ENCODE measurements at places on chromosomes 7 and 10.

GRCh38 chr10:118508863-118509262 lies 86.6 kb downstream of the PRLHR start:
- DNase-seq, result no peak

GRCh38 chr7:106871793-106872571 lies 6.9 kb downstream of the PIK3CG start:
- no peak for DNase-seq

DNA sequence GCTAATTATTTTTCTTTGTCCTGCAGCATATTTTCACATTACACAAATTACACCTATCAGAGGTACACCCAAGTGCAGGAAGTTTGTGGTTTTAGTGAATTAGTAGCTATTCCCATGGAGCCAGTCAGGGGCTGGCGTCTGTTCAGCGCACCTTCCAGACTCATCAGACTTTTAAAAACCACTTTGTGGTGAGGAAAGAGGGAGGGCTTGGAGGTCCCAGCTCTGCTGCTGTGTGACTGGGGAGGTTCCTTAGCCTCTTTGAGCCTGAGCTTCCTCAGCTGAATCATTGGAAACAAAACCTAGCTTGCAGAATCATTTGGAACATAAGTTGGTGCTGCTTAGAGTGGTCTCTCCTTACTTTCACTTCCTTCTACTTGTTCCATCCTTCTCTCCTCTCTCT lies 175.4 kb downstream of the SORCS3 start:
- no peak for DNase-seq

GRCh38 chr7:127380479-127380878 lies 12.0 kb downstream of the ZNF800 start:
- DNase-seq, result no peak

GRCh38 chr7:44284216-44284615 lies 41.2 kb downstream of the CAMK2B start:
- no peak for DNase-seq

DNA sequence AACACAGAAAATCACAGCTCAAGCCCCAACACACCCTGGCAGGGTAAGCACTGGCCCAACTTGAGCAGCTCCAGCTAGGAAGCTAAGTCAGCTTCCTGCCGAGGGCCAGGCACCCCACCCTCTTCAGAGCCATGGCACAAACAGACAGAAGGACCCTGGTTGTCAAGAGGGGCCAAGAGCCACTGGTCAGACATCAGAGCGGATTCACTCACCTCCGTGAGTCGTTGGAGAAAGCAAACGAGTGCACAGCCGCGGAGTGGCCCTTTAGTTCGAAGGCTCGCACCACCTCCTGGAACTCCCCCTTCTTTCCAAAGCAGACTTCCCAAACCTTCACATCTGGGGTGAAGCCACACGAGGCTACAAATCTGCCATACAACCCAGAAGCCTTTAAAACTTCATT lies 7.4 kb downstream of the TBL2 start:
- no peak for DNase-seq

DNA sequence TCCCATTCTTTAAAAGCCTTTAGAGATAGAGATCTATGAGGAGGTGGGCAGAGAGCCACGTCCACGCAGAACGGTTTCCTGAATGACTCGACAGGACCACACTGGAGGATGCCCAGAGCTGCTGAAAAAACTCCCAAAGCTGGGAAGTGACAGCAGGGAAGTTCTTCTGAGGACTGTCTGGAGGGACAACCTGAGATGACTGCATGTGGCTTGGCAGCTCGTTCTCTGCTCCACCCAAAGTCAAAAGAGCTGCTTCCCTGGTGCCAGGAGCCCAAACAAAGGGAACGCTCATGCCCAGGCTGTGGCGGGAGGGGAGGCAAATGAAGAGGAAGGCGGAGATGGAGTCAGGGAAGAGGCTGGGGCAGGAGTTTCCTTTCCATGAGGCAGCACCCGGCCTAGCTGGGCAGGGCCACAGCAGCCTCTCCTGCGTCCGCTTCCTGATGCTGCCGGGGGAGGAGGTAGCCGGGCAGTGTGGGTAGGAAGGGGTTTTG lies 95.4 kb downstream of the CCDC3 start:
- no peak for DNase-seq

- no peak for DNase-seq
Measured at GRCh38 chr10:99619090-99619800, 994 bp downstream of the SLC25A28 start.

DNA sequence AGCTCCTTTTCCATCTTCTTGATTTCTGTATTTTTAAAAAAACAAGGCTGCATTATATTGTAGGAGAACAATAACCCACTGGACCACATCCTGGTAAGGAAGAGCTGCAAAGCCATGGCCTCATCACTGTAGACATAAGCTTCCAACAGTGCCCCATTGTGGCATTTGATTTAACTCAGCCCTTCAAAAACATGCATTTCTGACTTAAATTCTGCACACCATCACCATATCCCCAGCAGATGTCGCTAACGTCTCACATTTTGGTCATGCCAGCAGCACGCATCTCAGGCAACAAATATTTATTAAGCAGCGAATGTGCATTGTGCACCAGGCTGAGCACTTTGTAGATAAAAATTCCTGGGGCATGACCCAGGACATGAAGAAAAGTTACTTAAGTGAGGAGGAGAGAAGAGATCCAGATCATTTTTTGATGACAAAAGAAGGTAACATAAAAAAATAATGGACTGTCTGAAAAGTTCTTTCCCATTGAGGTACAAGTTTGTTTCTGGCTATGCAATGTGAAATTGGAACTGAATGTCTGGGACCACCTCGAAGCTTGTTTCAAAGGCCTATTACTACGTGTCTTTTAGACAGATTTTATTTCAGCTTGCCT lies 164.6 kb upstream of the CDCA7L start:
- peak; percentile 18 for DNase-seq

DNA sequence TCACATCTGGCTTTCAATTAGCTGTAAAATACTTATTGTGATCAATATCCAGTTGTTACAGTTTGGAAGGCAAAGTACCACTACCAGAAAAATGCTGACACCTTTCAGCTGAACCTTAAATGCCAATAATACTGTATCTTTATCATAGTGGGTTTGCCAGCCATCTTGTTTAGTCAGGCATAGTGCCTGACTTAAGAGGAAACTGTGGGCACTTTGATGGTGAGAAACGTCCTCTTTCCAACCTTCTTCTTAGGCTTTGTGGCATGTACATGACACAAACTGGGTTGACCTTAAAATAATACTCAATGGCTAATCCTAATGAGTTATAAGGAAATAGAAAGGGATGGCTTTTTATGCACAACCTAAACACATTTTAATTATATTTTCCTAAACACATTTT lies 52.3 kb upstream of the PRR15 start:
- DNase-seq, result no peak

- no peak for DNase-seq
Measured at GRCh38 chr10:69295027-69295636, 16.8 kb downstream of the HK1 start.

GRCh38 chr10:119006451-119007210 lies 22.9 kb upstream of the NANOS1 start:
- no peak for DNase-seq

- DNase-seq, result no peak
Measured at GRCh38 chr10:22856444-22857074, 71.3 kb upstream of the ARMC3 start.

- DNase-seq, result no peak
Measured at GRCh38 chr10:88315755-88316154, 267.4 kb downstream of the RNLS start.

- DNase-seq, result no peak
Measured at GRCh38 chr7:127715901-127716300, 63.9 kb downstream of the SND1 start.

- no peak for DNase-seq
Measured at GRCh38 chr7:145036604-145037405, 201.0 kb upstream of the TPK1 start.

DNA sequence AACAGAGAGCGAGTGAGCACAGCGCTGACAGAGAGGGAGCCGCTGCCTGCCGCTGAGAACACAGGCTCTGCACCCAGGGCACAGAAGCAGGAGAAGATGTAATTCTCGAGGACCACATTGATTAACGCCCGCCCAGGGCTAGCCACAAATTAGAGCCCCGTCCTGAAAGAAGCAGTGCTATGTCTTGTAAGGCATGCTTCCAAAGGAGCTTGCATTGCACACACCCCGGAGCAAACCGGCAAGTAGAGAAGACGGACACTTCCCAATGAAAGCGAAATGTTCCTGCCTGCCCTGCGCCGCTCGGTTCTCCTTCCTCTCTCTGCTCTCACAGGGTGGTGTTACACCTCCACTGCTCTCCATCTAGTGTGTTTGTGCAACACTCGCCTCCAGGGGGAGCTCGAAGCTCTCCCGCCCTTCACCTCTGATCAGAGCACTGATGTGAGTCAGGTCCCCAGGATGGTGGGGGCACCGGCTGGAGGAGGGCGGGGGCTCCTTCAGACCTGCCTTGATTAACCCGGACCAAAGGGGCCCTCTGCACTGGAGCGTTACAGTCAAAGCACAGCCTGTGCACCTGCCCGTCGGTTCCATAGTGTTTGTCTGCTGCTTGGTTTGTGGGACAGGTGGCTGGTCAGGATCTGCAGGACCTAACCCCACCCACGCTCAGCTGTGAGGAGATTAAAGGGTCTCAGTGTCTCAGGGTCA lies 316.5 kb downstream of the ADARB2 start:
- DNase-seq, result peak; percentile 34

DNA sequence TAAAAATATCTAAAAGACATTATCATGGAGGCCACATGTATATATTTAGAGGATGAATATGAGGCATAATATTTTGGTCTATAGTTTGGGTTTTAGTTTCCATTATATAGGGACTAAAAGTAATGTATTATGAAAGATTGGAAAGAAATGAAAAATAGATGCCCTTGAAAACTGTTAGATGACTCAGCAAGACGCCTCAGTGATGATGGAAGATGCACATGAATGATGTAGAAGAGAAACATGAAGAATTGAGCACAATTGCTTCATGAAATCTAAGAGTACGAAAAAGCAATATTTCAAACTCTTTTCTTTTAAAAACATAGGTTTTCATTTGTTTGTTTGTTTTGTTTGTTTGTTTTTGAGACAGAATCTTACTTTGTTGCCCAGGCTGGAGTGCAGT lies 89.8 kb downstream of the ARL4A start:
- no peak for DNase-seq

GRCh38 chr7:110983822-110984456 lies 107.0 kb upstream of the LRRN3 start:
- no peak for DNase-seq

GRCh38 chr10:102509387-102509786 lies 5.6 kb downstream of the SUFU start:
- no peak for DNase-seq

DNA sequence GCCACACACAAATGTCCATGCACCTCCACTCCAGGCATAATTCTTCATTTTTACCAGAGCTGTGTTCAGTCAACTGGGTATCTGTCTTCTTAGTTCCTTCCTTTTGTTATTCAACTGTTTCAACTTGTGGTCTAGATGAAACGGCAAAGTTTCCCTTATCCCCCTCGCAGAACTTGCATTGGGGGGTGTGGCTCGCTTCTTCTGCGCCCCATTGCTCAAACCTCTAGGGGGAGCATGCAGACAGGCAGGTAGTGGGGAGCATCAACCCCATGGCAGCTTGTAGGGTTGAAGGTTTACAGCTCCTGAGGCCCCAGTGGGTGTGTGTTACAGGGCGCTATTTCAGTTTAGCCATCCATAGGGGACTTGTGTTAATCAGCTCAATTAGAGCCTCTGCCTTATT lies 38.3 kb upstream of the COBL start:
- no peak for DNase-seq

GRCh38 chr10:12235796-12236195 lies 39.8 kb downstream of the CDC123 start:
- no peak for DNase-seq

- no peak for DNase-seq
Measured at GRCh38 chr10:85967594-85967993, 399.0 kb downstream of the GRID1 start.

- no peak for DNase-seq
Measured at GRCh38 chr7:157570531-157571200, 233.9 kb downstream of the DNAJB6 start.

- no peak for DNase-seq
Measured at GRCh38 chr10:103184615-103185014, 8.5 kb downstream of the NT5C2 start.

- no peak for DNase-seq
Measured at GRCh38 chr7:95209788-95210187, 114.5 kb downstream of the PON1 start.

GRCh38 chr7:48971173-48971572 lies 46.8 kb downstream of the CDC14C start:
- no peak for DNase-seq

- DNase-seq, result no peak
Measured at GRCh38 chr10:30365278-30365677, 16.2 kb upstream of the MTPAP start.

DNA sequence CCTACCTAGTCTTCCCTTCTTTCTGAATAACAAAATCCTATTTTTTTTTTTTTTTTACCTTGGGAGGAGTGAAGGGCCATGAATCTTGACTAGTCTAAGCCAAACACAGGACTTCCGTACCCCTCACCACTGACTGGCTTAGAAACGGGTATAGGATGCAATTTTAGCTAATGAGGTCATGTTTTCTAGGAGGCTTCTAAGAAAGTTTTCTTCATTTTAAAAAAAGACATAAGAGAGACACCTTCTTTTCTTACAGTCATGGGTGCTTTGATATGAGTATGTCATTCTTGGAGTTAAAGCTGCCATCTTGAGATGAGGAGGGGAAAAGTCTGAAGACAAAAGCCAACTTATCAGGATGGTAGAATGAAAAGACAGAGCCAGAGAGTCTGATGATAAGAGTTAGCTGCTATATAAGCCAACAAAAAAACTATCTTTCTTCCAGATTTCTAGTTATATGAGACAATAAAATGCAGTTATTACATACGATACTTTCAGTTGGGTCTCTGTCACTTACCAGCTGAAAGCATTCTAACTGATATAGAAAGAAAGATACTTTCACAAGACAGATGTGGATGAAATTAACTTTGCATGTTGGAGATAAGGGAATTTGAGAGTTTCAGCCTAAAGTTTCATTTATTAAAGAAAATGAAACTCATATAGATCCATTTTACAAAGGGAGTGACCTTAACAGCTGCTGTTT lies 34.0 kb downstream of the ZNF438 start:
- no peak for DNase-seq

DNA sequence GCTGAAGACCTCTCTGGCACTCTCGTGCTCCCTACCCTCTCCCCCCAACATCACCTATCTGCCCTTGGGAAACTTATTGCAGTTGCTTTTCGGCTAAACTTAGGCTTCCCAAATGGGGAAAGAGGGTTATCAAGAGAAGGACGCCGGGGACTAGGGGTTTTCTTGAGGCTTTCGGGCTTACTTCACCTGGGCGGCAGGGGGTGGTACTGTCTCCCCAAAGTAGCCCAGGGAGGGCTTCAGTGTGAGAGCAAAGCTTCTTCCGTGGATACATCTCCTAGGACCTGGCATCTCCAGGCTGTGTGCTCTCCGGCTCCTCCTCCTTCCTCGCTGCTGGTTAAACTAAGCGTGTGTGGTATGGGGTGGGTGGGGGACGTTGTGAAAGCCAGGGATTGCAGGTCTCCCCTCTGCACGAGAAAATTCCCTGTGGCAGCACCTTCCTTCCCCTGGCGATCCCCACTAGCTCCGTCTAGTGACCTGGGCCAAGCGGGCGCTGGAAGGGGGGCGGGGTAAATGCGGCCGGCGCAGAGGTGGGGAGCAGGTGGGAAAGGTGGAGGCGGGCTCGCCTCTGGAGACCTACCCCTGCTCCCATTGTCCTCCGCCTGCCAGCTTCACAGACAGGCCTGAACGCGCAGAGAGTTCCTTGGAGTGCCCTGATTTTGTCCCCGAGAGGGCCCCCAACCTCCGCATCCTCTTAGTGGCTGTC lies 1.1 kb downstream of the PLXDC2 start:
- no peak for DNase-seq

GRCh38 chr10:56068473-56069263 lies 292.4 kb downstream of the ZWINT start:
- no peak for DNase-seq

GRCh38 chr10:9302140-9302746 lies 1247.8 kb downstream of the GATA3 start:
- DNase-seq, result no peak
